ENCODE measurements at places on chromosomes 16 and 17.

GRCh38 chr16:29926711-29927052 is 656 bp upstream of the KCTD13 start:
- DNase-seq: no peak

DNA sequence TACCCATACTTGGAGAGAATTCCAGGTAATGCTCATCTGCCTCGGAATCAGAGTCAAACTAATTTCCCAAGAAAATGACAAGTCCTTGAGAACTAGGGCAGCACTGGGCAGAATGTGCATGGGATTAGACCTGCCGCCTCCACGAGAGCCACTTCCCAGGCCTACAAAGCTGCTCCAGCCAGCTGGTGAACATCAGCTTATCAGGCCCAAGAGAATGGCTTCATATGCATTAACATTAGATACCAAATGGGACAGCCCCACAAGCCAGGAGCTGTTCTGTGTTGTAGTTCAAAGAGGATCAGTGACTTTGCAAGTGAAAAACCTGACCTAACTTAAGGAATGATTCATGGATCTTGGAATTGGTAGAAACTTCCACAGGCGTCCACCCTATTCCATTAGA is 203.3 kb downstream of the CYLD start:
- no peak for DNase-seq

DNA sequence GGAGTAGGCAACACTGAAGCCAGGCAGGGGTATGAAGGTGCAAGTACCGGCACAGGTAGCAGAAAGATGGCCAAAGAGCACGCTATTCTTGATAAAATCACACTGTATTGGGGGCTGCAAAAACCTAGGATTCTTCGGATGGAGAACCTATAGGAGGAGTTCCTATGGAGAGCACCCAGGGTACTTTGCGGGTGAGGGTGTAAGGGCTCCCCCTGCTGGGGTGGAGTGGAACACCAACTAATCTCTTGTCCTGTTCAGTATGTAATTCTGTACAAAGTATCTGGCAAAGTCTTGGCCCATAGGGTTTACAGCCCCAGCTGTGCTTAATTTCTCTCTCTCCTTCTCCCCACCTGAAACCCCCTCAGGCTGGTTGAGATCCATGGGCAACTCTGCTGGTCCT is 393.1 kb upstream of the ASIC2 start:
- no peak for DNase-seq

DNA sequence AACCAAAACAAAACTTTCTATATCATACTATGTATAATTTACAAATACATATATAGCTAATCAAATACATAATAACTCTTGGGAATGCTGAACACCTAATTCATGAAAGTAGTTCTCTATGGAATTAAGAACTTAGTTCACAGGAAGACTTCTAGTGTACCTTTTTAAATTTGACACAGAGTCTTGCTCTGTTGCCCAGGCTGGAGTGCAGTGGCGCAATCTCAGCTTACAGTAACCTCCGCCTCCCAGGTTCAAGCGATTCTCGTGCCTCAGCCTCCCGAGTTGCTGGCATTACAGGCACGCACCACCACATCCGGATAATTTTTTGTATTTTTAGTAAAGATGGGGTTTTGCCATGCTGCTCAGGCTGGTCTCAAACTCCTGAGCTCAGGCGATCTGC is 24.7 kb downstream of the RFWD3 start:
- DNase-seq: no peak

DNA sequence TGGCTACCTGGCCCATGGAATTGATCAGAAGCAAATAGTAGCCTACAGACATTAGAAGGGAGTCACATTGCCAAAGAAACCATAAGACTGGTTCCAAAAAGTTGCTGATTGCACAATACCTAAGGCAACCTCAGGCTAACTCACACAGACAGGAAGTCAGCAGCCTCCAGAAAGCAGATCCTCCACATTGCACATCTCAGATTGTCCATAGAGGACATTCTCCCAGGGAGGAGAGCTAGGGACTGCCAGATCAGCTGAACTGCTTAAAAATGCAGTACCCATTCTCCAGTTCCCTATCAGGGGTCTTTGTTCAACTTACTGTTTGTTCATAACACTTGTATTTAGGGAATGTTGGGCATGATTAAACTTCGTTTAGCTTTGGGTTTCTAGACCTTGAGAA is 4.2 kb downstream of the CCL3 start:
- no peak for DNase-seq

DNA sequence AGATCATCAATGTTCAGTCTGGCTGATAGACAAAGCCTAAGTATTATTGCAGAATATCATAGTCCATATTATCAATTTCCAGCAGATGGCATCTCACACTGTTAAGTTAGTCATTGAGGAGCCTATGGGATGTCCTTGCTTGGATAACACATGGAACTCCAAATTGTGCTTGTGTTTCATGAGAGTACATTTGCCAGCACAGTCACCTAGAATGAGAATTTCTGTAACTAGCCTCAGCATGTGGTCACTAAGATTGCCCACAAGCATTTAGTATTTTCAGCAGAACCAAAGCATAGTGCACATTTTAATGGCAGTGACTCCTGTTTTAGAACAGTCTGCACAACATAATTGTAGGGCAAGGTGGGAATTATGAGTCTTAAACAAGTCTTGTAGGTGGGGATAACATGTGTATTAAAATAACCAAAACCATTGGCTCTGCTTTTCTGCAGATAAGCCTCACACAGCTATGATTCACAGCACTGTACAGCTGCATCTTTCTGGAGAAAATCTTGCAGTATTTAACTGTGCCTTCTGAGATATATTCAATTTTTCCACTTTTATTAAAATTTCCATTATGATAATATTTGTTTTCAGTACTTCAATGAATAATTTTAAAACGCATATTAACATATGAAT is 882.8 kb upstream of the SOX9 start:
- DNase-seq: no peak

GRCh38 chr16:86786994-86787393 is 208.6 kb downstream of the FOXL1 start:
- no peak for DNase-seq

- no peak for DNase-seq
Observed at GRCh38 chr16:65305266-65305959, 183.6 kb upstream of the CDH11 start.

DNA sequence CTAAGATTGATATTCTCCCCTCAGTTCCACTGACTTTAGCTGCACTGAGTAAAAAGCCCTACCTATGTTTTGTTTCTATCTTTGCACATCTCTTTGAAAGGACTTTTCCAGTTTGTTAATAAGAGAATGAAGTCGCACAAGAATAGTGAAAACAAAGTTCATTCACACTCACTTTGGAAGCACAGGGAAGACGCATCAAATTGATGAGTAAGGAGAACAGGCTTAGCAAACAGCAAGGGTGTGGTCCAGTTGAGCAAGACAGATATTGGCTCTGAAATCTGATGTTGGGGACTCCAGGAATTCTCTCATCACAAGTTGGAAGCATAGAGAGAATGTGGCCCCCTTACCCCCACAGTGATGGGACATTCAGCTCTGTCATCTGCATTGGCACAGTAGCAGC is 221.3 kb downstream of the CDH11 start:
- no peak for DNase-seq

- no peak for DNase-seq
Observed at GRCh38 chr16:57039148-57039812, 49.9 kb downstream of the NLRC5 start.

- no peak for DNase-seq
Observed at GRCh38 chr16:9885467-9885866, 296.8 kb downstream of the GRIN2A start.

DNA sequence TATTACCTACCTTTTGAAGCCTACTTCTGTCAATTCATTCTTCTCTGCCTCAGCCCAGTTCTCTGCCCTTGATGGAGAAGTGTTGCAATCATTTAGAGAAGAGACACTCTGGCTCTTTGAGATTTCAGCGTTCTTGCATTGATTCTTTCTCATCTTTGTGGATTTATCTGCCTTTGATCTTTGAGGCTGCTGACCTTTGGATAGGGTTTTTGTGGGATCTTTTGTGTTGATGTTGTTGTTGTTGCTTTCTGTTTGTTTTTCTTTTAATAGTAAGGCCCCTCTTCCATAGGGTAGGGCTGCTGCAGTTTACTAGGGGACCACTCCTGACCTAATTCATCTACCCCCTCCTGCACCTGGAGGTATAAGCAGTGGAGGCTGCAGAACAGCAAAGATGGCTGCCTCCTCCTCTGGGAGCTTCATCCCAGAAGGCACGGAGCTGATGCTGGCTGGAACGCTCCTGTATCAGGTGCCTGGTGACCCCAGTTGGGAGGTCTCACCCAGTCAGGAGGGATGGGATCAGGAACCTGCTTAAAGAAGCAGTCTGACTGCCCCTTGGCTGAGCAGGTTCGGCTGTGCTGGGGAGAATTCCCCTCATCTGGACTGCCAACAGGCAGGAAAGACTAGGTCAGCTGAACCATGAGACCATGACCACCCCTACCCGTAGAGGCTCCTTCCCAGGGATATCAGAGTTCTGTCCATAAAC is 28.0 kb downstream of the NFATC3 start:
- DNase-seq: no peak

DNA sequence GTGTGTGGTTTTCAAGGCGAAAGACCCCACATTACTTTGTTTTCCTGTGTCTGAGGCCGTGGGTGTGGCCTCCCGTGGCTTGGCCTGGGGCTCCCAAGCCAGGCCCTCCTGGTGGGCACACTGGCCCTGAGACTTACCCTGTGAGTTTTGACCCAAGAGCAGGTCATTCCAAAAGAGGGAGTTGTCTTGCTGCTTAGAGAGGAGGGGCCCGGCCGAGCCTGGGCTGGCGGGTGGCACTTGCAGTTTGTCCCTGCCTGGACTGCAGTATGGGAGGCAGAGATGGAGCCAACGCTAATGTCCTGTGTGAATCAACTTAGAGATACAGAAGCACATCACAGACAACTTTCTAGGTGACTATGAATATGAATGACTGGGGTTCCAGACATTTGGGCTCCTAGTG is 22.7 kb downstream of the PLEKHG4 start:
- DNase-seq: no peak

- no peak for DNase-seq
Observed at GRCh38 chr17:67401598-67402504, 24.8 kb downstream of the PITPNC1 start.

DNA sequence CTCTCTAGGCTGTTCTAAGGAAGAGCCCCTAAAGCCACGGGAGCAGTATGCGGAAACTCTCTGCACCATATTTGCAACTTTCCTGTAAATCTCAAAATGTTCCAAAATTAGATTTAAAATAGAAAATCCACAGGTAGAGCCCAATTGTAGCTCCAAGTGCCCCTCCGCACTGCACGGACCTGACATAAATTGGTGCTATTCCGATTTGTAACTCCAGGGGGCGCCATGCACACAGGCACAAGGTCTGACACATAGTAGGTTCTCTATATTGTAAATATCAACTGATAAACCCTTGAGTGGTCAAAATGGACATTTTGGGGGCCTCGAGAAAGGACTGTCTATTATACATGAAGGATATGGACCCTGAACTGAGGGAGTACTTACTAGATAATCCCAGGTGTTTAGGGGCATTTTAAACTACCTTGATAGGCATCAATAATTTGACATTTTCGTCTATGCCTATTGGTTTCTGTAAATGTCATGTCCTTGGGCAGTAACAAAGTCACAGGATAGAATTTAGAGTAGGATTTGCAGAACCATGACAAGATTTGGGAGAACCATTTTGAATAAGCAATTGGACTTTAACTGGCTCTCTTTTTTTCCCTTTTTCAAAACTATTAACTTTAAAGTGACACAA is 36.6 kb upstream of the TMEM132E start:
- no peak for DNase-seq

GRCh38 chr16:67664258-67664657 is 2.3 kb downstream of the ENKD1 start:
- no peak for DNase-seq

Measured in stimulated activated CD4-positive, alpha-beta T cell treated with anti-CD3 and anti-CD28 coated beads, Interleukin-15, amount 100 ng/mL, for 1 hour (primary cell).